ENCODE measurements at places on chromosomes 1 and 21.
A peak's percentile ranks its signal among the peaks of the same experiment; 100 is the strongest.

- DNase-seq = no peak
These were observed 174.3 kb downstream of the DAB1 start for GRCh38 chr1:57249511-57249910.

GRCh38 chr1:93349231-93350135 lies 3.8 kb downstream of the DR1 start:
- no peak for DNase-seq

DNA sequence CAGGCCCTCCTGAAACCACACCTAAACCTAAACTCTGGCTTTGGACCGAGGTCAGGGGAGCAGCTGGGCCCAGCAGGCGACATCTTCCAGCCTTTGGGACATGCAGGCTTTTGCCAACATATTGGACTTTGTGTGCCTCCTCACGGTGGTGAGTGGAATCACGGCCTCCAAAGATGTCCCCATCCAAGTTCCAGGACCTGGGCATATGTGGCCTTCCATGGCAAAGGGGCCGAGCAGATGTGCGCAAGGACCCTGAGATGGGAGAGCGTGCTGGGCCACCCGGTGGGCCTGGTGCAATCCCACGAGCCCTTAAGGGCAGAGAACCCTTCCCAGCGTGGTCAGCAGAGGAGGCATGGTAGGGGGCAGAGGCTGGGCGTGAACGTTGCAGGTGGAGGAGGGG lies 160.8 kb upstream of the C1orf174 start:
- DNase-seq = no peak

- DNase-seq = no peak
These were observed 10.3 kb downstream of the PRRX1 start for GRCh38 chr1:170674239-170674638.

DNA sequence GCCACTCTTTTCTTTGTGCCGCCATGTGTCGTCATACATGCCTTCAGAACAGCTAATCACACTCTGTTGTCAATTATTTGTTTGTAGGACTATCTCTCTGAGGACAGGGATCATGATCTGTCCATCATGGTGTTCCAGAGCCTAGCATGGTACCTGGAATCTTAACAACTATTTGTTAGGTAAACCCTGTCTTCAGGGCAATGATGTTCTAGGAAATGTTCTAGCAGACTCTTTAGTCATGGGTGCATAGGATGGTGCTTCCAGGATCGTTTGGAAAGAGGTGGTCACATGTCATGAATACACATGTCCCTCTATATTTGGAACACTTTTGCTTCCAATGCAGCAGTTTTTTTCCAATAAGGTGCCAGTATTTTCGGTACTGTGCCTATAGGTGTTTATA lies 18.2 kb upstream of the KIAA0040 start:
- no peak for DNase-seq

DNA sequence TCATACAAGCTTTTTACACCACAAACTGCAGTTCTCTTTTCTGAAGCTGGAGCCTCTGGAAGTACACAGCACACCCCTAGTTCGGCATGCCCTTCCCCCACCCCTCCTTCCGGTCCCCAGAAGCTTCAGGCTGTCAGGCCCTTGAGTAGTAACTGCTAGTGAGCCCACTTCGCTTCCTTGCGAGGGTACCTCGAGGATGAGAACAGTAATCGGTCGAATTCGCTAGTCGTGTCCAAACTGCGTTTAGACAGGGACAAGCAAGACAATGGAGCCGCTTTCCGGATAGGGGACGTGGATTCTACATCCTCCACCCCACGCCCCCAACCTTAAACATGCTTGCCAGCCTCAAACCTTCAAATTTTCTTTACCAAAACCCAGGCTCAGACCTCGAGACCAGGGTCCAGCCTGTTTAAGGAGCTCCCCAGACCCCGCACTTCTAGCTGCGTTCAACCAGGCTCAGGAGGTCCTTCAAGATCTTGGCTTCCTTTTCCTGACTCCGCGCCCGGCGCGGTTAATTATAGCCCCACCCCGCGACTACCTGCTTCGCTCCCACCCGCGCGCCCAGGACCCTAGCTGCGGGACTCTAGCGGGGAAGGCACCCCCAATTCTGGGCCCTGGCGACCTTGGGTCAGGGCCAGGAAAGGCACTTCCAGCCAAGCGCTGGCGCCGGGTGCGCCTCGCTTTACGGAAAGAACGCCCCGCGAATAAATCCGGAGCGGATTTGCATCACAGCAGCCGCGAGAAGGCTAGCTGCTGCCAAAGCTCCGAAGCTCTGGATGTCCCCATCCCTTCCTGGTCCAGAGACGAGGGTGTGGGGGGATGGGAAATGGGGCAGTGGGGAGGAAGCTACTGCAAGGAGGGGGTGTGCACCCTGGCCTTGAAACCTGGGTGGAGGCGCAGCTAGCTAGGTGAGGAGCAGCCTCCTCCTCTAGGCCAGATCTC lies 8.1 kb upstream of the TSPAN1 start:
- DNase-seq = no peak

- no peak for DNase-seq
These were observed 9.4 kb downstream of the HSPG2 start for GRCh38 chr1:21927533-21928237.

GRCh38 chr1:175158170-175158591 lies 34.4 kb downstream of the KIAA0040 start:
- no peak for DNase-seq

DNA sequence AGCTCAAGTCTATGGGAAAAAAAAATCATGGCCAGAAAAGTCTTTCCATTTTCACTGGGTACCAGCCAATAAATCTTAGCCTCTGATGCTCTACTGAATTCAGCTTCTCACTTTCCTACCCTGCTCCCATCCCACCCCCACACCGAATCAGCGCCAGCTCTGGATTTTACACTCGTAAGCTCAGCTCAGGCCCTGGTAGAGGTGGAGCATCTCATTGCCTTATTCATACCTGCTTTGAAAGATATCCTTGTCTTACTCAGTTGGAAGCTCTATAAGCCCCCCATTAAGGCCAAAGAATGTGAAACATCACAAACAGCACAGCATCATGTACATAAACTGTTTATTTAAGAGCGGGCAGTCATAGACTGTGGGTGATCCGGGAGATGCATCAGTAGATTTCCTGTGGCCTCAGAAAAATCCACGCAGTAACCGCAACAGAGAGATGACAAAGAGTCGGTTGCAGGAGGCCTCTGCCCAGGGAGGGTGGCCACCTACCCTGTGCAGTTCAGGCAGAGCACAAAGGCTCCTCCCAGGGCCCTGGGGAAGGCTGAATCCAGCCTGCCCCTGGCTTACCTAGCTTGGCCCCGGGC lies 36.4 kb upstream of the ETS2 start:
- no peak for DNase-seq

DNA sequence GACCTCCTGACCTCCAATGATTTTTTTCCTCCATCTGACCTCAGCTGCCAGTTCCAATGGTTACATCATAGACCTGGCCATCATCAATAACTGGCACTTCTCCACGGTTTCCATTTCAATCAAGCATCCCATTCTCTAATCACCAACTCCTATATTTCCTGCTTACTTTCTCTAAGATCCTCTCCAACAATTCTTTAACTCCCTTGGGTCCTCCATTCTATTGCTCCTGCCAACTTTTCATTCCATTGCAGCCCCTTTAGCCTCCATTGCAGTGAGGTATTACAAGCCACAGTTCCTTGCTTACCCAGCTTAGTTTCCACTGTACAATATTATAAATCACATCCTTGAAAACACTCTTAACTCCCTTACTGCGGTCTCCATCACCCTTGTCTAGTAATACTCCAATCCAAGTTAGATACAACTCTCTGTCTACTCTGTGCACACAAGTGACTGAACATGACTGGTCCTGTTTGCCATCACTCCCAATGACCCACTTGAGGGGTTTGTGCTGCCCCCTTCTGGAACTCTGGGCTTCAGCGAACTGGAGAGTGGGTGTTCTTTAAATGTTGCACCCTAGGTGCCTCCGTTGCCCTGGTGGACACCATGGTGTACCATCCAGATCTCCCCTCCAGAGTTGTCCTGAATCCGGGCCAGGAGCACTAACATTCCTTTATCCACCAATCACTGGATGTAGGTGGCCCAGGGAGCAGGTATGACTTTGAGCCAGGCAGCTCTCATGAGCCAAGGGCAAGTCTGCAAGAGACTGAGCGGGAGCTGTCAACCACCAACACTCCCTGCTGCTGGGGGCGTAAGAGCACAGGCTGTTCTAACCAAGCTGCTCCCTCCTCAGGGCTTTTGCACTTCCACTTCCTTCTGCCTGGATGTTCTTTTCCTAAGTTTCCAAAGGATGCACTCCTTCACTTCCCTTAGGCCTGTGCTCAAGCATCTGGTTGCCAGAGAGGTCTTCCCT lies 3.7 kb upstream of the FNDC7 start:
- no peak for DNase-seq

GRCh38 chr1:167460836-167461235 lies 57.5 kb downstream of the CD247 start:
- DNase-seq = no peak

- peak; percentile 9 for DNase-seq
These were observed 45.0 kb upstream of the ADARB1 start for GRCh38 chr21:45029298-45029947.

DNA sequence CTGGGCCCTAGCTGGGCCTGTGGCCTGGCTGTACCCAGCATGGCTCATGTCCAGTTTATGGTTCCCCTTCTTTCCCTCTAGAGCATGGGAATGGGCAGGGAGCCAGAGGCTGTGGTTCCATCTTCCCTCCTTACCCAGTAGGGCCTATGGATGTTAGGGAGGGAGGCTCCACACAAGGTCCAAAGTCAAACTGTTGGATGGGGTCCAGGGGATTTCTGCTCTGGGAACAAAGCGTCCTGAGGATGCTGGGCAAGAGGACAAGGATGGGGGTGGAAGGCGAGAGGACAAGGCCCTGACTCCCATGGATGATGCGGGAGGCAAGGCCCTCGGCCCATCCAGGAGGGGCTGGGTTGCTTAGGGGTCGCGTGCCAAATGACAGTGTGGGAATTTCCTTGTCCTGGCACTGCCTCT lies 17.3 kb downstream of the CSF1 start:
- DNase-seq = no peak

- DNase-seq = no peak
These were observed 31.1 kb downstream of the NFYC start for GRCh38 chr1:40722622-40723021.

GRCh38 chr21:45138199-45139002 lies 64.0 kb downstream of the ADARB1 start:
- no peak for DNase-seq

- DNase-seq = no peak
These were observed 79.7 kb upstream of the GADD45A start for GRCh38 chr1:67605209-67605780.

DNA sequence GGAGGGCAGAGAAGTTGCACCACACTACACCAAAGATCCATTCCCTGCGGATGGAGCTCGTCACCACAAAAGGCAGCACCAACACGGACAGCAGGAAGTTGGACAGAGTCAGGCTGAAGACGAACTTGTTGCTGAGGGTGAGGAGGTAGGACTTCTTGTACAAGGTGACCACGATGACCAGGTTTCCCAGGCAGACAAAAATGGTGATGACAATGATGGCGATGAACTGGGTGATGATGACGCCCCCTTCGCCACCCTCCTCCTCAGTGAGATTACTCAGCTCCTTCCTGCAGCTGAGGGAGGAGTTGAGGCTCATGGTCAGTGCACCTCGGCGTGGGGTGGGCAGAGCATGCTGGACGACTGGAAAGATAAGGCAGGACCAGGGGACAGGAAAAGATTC lies 32.2 kb downstream of the GPR161 start:
- no peak for DNase-seq

- DNase-seq = no peak
These were observed 42.2 kb upstream of the WASF2 start for GRCh38 chr1:27531959-27532685.

GRCh38 chr21:32499249-32500055 lies 85.9 kb downstream of the TCP10L start:
- no peak for DNase-seq

- no peak for DNase-seq
These were observed 788 bp upstream of the EDEM3 start for GRCh38 chr1:184755226-184756065.

GRCh38 chr1:90370686-90371447 lies 346.2 kb downstream of the BARHL2 start:
- no peak for DNase-seq

DNA sequence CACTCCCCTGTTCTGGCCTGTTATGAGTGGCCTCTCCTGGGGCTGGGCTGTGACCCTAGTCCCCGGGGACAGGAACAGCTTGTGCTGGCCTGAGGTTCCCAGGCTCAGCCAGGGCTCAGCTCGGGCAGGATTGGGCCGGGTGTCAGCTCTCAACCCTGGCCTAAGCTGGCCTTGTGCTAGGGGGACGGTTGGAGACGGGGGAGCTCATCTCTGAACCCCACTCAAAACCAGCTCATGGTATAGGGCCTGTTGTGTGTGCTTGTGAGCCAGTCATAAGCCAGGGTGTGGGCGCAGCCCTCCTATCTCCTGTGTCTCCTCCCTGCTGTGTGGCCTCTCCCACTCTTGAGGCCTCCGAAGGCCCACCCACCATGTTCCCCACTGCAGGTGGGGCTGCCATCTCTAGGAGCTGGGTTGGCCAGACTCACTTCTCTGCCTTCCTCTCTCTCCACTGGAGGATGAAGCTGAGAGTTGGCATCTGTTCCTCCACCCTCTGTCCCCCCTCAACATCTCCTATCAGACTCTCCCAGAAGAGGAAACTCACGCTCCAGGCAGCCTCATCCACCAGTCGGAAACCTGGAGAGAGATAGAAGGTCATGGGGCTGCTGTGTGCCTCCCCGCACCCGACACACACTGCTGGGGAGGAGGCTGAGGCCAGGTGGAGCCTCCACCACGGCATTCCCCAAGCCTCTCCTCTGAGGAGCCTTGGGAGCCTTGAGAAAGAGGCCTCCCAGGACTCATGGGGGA lies 1.4 kb downstream of the PEAR1 start:
- DNase-seq = no peak

- peak; percentile 61 for DNase-seq
These were observed 701 bp downstream of the CEP170 start for GRCh38 chr1:243254233-243254926.

GRCh38 chr1:10252508-10252907 lies 42.1 kb downstream of the KIF1B start:
- DNase-seq = no peak

GRCh38 chr1:153791648-153792253 lies 16.5 kb downstream of the SLC27A3 start:
- DNase-seq = no peak

Measured in NCI-H1436 (cell line).